ENCODE measurements at places on chromosomes 2 and 18.

DNA sequence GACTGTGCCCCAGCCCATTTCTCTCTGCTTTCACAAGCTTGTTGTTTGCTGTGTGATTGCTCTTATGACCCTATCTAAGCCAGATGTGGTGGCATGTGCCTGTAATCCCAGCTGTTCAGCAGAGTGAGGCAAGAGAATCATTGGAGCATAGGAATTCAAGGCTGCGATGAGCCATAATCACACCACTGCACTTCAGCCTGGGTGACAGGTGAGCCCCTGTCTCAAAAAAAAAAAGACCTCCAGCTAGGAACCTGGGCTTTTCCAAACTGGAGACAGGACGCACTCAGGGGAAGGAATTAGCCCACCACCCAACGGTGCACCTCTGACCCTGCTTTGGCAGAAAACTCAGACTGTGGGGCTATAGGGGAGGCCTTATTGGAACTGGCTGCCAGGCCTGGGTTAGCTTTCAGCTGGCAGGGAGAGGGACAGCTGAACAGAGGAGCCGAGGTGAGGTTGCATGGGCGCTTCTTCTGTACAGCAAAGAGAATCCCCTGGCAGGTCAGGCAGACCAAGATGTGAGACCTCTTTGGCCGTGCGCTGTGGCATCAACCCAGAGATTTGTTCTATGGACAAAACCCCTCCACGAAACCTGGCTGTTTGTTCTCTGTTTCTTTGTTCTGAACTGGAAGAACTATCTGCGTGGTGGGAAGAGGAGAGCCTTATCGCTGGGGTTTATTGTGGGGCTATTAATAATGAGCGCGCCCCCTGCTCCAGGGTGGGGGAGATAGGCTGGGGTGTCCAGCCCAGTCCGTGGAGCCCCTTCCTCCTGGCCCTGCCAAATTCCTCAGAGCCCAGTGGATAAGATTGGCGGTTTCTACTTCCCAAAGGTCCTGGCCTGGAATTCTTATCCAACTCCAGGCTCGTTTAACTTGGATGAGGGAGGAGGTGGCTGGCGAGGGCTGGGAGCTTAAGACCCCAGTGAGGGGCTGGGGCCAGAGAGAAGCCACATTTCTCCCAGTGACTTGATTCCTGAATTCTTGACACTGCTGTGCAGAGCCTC, 38.8 kb upstream of the SMAD7 start:
- DNase-seq: no peak

DNA sequence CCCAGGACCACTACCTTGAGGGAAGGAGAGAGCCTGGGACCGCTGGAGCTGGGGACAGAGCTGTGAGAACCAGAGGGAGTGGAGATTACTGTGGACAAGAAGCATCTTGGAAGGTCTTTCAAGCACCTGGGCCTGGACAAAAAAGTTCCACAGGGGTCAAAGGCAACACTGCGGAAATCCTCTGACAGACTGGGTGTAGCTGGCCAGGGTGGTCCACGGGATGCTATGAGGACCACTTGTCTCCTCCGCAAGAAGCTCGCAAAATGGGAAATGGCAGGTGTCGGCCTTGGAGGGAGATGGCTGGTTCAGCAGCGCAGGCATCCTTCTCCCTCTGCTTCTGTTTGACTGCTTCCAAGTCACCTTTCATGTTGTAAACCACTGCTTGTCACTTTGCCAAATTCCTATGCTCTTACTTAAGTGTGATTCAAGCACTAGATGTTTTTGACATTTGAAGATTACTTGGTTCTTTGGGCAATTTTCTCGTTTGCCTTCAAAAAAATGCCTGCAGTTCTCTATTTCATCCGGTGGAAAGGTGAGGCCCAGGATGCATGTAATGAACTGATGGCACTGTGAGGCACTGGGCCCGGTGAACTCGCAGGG, 27.7 kb downstream of the KLHL29 start:
- no peak for DNase-seq

DNA sequence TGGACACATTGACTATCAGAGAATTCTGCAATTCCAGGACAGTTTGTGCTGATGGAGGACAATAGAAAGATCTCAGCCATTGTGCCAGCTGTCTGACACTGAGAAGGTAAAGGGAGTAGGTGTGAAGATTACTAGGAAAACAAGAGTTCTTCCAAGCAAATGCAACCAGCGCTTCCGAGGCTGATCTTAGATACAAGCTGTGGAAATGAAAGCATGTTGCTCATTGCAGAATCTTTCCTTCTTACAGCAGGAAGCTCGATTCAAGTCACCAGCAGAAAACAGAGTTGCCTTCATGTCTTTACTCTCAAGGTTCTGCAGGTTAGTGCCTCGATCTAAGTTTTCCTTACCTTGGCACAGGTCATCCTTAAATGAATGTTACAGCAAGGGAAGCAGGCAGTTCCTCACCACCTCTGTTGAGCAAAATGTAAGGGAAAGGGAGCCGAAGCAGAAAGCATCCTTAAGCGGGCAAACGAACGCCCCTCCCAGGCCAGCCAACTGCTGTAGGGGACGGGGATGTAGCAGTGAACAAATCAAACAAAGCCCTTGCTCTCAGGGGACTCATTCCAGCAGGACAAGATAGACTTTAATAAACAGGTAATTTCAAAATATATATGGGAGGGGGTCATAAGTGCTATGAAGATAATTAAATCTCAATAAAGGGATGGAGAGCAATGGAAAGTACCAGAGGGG, 54.3 kb downstream of the MARCHF4 start:
- no peak for DNase-seq

- no peak for DNase-seq
Observed at GRCh38 chr18:3726238-3726951, 276.4 kb downstream of the TGIF1 start.

DNA sequence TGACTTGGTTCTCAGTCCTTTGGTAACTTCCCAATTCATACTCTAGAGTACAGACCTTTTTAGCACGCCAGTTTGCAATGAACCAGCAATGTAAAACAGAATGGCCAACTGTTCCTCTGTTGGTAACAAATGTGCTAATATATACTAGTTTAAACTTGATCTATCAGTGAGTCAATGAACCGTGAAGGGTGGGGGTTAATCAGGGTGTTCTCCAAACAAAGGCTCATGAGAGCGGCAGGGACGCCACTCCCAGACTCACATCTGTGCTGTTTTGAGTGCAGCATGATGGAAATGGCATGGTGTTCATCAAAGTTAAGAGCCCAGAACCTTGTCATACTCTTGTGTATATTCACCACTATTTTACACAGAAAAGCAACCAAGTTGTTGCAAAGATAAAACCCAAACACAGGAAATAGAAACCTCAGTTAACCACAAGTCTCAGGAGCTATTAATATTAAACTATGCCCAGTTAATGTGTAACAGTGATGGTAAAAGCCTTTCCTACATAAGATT, 70.3 kb downstream of the CERKL start:
- DNase-seq: no peak

- no peak for DNase-seq
Observed at GRCh38 chr18:11482271-11482670, 127.1 kb upstream of the SLC35G4 start.
